Spinal cord (tissue), 10 donors: ENCODE measurements at places on chromosomes 4 and X. TPM values are rescaled to one million over a fixed set of nuclear protein-coding genes. Genes with fewer than 3 reads are reported as not detected.
A peak's percentile ranks its signal among the peaks of the same experiment; 100 is the strongest.

GRCh38 chr4:8338351-8338961 is 68.9 kb downstream of the HTRA3 start:
- no peak for DNase-seq

Gene TMPRSS11A
- not detected for polyA plus RNA-seq

DNA sequence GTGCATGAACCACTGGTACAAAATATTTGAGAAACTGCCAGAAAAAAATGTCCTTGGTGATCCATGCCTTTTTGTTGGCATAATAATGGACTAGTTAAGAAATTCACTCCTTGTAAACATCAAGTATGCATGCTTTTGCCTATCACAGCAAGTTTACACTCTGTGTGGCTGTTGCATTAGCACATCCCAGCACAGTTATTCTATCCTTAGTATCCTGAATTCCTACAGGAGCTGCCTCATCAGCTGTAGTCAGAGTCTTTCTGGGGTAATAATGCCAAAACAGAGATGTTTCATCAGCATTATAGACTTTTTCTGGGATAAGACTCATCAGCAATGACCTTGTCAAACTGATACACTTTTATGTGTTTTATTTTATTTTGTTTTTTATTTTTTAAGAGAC is 82.8 kb downstream of the CHIC2 start:
- DNase-seq, result no peak

GRCh38 chr4:103097112-103097511 is 2.5 kb downstream of the BDH2 start:
- DNase-seq, result no peak

Gene PSAPL1
- not detected for polyA plus RNA-seq

DNA sequence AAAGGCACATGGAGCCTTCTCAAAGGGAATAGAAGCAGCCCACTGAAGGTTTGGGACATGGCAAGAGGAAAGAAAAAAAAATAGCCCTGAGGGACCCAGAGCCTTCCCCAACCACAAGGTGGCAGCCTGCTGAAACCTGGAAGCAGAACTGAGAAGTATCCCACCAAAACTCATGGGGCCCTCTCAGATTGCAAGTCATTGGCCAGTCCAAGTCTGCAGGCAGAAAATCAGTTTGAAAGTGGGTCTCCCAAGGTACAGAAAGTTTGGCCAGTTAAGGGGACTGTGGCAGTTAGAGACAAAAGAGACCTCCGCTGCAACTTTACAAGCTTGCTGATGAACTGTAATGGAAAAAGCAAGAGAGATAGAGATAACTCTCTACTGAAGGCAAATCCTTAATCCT is 155.8 kb downstream of the ANTXR2 start:
- no peak for DNase-seq

DNA sequence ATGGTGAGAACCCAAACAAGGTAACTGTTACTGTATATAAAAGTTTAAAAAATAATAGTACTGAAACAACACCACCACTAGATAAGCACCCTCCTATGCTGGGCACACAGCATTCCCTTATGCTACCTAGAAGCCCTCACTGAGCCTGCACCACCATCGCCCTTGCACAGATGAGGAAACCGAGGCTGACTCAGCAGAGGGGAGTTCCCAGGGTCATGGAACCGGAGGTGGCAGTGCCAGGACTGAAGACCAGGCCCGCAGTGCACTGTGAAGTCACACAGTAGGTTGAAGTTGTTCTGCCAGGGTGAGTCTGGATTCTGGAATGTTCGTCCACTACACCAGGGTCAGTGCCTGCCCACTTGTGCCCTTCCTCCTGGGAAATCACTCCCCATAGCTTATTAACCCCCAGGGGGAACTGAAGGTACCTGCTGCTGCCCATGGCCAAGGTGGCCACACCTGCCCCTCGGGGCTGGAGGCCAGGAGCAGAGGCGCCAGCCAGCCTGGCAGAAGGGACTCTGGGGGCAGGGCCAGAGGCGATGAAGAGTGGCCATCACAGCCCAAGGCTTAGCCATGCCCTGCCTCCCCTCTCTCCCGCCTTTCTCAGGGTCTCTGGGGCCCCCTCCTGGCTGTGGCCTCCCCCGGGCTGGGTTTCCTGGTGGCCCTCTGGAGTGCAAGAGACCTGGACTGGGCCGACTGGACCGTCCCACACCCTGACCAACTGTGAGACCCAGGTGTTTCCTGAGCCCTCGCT is 15.1 kb upstream of the ABLIM2 start:
- no peak for DNase-seq

Gene CT45A10
- polyA plus RNA-seq, result not detected

DNA sequence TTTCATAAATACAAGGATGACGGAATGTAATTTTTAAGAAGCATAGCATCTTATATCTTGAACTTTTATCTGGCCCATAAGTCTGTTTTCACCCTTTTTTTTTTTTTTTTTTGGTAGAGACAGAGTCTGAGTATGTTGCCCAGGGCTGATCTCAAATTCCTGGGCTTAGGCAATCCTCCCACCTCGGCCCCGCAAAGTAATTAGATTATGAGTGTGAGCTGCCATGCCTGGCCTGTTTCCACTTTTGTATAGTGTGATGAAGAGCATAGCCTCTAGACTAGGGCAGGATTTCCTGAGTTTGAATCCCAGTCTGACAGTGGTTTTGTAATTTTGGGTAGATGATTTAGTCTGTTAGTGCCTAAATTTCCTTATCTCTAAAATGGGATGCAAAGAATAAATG is 11.0 kb downstream of the STIM2 start:
- no peak for DNase-seq

Gene EREG
- polyA plus RNA-seq, result 0.12 TPM

GRCh38 chrX:17638731-17639130 is 98.6 kb upstream of the SCML1 start:
- DNase-seq, result peak; percentile 78

DNA sequence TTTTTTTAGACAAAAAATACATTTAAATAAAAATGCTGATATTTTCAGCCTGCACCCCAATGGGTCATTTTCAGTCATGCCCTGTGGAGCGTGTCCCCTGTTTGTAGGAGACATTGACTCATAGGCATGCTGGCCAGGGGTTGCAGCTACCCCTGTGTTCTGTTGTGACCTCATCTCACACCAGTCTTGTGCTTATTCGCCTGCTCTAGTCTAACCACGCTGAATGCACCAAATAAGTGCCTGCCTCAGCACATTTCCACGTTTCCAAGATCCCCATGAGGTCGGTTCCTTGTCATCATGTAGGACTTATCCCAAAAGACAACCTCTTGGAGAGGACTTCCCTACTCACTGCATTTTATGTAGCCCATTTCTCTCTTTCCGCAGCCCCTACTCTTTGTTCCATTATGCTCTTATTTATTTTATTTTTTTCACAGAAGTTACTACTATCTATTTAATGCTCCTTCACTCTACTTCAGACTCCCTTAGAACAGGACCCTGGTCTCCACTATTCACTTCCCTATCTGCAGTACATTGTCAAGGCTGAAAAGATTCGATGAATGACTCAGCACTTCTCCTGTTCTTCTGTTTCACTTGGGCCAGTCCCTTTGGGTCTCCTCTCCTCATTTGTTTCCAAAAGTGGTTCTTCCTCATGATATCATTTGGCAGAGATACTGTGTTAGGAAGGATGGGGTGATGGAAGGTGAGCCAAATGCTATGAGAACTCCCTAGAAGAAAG is 109.7 kb downstream of the MSL3 start:
- DNase-seq, result no peak

GRCh38 chr4:53589511-53589910 is 1.8 kb downstream of the LNX1 start:
- no peak for DNase-seq

DNA sequence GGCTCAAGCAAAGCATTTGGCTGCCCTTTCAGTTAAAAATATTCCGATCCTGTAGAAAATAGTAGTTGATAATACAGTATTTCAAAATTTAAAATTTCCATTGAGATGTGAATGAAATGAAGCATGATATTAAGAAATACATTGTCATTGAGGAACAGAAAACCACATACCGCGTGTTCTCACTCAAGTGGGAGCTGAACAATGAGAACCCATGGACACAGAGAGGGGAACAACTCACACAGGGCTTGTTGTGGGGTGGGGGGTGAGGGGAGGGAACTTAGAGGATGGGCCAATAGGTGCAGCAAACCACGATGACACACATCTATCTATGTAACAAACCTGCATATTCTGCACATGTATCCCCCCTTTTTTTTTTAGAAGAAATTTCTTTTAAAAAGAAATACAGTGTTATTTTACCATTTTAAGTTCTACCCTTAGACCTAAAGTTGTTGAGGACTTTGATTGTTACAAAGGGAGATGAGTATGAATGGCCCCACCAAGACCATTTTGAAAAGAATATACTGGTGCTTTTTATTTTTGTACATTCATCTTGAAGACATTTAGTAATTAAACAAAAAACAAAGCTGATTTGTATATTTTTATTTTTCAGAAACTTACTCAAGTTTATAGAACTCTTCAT is 52.0 kb upstream of the IL13RA1 start:
- DNase-seq, result no peak

GRCh38 chrX:17705211-17705610 is 32.1 kb upstream of the SCML1 start:
- DNase-seq, result no peak

DNA sequence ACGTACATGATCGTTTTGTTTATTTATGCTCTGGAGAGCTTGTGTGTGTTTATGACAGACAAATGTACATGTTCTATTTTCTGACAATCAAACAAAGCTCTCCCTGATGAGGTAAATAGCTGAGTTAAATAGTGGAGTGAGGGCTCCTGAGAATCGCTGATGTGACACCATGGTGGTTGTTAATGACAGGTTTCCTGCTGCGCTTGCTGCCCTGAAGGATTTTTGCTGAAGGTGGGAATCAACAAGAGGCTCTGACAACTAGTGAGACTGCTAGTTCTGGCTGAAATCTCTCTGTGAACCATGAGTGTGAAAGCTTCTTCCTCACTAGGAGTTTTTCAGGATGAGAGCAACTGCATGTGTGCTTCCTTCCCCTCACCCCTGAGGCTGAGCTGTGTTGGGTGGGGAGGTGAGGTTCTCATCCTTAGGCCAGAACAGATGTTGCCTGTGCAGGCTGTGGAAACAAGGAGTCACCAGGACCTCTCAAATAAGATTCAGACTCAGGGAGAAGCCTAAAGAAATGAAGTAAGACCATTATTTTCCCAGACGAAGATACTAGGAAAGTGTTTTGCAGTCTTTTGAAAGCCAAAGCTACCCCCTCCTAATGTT is 173.4 kb upstream of the JADE1 start:
- peak; percentile 79 for DNase-seq

DNA sequence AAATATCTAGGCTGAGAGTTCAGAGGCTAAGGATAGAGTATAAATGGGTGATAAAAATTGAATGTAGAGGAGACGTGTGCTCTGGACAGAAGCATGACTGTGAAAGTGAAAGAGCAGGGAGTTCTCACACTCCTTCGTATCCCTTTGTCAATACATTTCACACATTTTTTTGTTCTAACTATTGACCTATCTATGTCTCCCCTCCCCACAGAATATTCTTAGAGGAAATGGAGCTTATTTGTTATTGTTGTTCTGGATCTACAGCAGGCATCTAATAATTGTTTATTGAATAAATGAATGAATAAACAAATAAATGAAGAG is 57.6 kb downstream of the ENPEP start:
- no peak for DNase-seq

- DNase-seq, result no peak
These were observed 12.3 kb upstream of the CHRNA9 start for GRCh38 chr4:40322811-40323210.

GRCh38 chr4:4585012-4585670 is 43.3 kb upstream of the STX18 start:
- no peak for DNase-seq

GRCh38 chr4:11791797-11792196 is 363.1 kb upstream of the HS3ST1 start:
- DNase-seq, result no peak

DNA sequence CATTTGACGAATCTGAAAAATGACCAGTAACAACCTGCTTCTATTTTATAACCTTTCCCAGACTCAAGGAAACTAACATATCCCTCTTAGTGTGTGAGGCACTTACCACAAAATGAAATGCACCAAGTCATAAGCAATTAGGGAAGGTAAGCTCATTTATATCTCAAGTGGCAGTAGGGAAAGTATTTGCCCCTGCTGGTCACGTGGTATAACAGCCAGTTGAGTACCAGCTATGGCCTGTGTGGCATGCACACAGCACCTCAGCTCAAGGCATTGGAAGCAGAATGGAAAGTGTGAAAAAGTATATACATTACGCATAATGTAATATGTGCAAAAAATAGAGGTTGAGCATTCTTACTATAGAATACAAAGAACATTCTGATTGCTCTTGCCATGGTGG is 178.3 kb upstream of the GYPA start:
- no peak for DNase-seq

GRCh38 chr4:76718831-76719230 is 179.1 kb downstream of the SOWAHB start:
- DNase-seq, result no peak

GRCh38 chrX:154517101-154517781 is 1.2 kb upstream of the FAM3A start:
- no peak for DNase-seq

Gene F8A2
- not detected for polyA plus RNA-seq

Gene DOCK11
- polyA plus RNA-seq, result 16.6 TPM

Gene ENPEP
- polyA plus RNA-seq, result 2.8 TPM

Gene TENM3
- polyA plus RNA-seq, result 41.2 TPM

Gene GSX2
- 0.17 TPM for polyA plus RNA-seq

Gene ARAF
- polyA plus RNA-seq, result 44.5 TPM

DNA sequence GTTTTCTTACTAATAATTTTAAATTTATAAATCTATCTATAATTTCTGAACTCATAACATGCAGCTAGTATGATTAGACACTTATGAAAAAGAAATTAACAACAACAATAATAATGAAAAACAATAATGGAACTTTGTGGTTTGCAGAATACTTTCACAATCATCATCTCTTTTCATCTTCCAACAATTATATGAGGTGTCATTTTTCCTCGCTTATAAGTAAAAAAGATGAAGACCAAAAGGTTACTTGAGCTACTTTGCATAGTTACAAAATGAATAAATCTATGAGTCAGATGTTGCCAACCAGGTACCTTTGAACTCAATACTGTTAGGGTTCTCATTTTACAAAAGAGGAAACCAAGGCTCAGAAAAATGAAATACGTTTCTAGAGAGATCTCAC is 98.5 kb upstream of the ELOVL6 start:
- DNase-seq, result no peak

DNA sequence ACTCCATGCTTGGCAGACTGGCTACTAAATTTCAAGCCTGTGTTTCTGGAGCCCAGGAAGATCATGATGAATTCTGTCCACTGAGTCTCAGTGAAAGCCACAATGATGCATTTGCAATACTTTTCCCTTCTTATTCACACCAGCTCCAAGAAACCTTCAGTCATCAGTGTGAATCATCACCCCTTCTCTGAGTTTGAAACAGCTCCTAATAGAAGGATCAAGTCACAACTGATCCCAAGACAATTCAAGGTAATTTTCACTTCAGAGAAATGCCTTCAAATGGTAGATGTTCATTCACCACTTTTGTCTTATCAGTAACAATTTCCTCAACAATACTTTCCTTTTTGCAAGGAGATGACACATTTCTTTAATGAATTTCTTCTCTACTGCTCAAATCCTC is 257.4 kb downstream of the NLGN4X start:
- DNase-seq, result no peak

Gene LCORL
- polyA plus RNA-seq, result 39.7 TPM

Gene MAGED4
- 231 TPM for polyA plus RNA-seq
